Stimulated activated CD8-positive, alpha-beta memory T cell treated with anti-CD3 and anti-CD28 coated beads, Interleukin-2, amount 100 ng/mL, for 1 hour (primary cell): ENCODE measurements at places on chromosomes 11 and 22.

- no peak for DNase-seq
Observed at GRCh38 chr11:2940147-2940920, 11.1 kb upstream of the PHLDA2 start.

GRCh38 chr11:13101644-13102512 lies 92.8 kb downstream of the RASSF10 start:
- DNase-seq = no peak

DNA sequence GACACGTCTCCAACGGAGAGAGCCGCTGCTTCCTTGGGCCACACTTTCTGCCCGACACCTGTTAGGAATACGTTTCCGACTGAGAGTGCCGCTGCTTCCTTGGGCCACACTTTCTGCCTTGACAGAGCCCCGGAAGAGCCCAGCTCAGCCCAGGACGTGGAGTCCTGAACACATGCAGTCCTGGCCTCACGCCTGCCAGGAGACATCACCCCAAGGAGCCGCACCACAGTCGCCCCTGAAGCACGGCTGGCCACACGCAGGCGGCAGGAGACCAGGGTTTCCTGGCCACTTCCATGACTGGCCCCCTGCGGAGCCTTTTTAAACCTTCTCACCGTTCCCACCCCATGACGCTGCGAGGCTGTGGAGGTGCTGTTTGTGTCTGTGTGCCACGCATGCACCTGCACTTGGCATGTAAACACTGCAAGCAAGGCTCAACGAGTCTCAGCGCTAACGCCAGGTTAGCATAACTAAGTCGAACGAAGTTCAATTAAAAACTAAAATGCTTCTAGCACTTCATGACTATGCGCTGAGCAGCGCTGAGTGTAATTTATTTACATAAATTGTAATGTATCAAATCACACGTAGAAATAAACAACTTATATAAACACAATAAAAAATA lies 8.8 kb downstream of the TOLLIP start:
- DNase-seq = no peak

DNA sequence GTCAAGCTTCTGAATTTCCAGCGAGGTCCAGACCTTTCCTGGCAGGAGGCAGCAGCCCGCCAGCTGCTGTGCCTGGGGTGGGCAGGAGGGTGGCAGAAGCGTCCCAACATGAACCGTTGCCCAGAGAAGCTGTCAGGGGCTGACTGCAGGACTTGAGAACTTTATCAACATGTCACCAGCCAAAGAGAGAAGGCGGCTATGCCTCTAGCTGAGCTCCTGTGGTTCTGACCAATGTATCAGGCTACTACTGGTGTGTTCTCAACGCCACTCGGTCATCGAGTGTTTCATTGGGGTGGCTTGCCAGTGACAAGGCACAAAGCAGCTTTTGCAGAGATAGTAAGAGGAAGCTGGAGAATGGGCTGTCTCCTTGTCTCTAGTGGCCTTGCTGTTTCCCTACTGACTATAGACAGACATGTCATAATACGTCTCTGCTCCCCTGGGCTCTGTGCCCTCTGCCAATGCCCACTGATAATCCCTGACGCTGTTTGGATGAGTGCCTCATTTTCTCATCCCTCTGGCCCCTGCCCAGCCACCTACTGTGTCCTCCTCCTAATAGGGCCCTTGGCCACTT lies 17.6 kb upstream of the ASCC2 start:
- DNase-seq = no peak

- DNase-seq = no peak
Observed at GRCh38 chr11:83092488-83093384, 21.0 kb upstream of the RAB30 start.

DNA sequence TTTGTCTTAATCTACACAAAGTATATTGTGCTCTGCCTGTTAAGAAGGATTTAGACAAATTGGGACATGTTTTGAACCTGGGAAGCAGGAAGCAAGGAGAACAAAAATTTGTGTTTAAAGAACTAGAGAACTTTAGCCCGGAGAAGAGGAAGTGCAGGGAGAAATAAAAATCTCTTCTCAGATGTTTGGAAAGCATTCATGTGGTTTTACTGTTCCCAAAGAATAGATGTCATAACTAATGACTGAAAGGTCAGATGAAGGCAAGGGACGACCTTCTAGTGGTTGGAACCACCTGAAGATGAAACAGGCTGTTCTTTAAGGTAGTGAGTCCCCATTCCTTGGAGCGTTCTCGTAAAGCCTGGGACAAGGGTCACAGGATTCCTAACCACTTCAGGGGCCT lies 38.3 kb downstream of the IRAG1 start:
- DNase-seq = no peak

DNA sequence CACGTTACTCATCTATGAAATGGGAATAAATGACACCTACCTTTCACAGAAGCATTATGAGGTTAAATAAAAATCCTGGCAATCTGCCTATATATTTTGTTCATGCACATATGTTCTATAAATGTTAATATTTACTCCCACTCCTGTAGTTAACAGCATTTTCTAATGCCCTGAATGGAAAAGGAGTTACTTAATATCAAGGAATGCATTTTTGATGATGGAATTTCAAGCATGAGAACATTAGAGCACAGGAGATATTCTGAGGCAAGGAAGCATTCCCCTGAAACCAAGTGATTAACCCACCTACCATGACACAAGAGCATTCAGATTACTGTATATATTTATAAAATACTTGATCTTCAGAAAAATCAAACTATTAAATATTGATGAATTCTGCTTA lies 102.1 kb downstream of the ARHGAP32 start:
- no peak for DNase-seq

DNA sequence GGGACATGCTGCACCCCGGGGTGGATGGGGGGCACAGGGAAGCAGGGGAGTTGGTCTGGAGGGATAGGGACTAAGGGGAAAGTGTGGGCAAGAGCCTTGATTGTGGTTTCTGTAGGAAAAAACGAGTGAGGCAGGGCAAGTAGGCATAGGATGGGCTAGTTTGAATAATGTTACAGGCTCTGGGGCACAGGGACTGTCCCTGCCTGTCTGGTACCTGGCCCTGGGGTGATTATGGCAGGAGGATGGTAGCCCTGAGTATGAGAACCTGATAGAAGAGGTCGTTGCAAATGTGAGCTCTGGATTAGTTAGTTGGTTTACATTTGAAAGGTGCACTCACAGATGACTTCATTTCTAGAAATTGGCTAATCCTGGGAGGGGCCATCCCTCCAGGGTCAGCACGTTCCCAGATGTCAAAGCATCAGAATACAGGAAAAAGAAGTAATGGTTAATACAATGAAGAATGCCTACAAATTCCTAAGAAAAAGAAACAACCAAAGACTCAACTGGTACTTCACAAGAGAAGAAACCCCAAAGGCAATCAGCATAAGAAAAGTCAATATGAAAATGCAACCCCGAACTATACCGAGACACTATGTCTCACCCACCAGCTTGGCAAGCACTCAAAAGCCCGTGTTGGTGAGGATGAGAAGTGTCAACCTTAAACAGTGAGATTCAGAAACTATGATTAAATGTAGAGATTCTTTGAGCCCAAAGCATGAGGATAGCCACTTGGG lies 11.3 kb upstream of the SMIM38 start:
- DNase-seq = no peak

GRCh38 chr11:75147191-75147874 lies 3.6 kb upstream of the SLCO2B1 start:
- DNase-seq = no peak

- no peak for DNase-seq
Observed at GRCh38 chr11:78577495-78577894, 2.8 kb upstream of the NARS2 start.

DNA sequence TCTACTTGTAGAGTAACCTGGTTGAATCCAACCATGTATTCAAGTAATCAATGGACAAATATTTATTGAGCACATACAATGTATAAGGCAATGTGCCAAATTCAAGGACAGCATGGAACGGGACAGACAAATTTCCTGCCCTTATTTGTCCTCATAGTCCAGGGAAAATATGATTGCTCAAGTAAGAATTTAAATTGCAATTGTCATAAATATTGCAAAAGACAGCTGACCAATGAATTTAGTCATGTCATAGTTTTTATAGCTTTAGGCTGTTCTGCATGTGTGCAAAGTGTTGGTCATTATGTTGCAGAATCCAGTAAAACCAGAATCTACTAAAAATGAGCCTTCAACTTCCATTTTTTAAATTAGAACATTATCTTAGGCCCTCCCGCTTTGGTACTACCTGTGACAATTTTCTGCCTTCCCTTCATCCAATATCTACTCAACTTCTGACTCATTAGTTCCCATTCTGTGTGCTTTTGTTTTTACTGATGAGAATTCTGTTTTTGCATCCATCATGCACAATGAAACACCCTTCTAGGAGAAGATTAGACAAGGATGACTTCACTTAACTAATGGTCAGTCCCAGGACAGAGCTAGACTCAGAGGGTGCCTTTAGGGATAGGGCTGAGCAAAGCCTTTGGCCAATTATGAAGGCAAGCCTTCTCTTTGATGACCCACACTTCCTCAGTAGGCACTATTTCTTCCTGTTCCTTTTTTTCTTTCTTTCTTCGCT lies 45.8 kb upstream of the FIBIN start:
- no peak for DNase-seq

DNA sequence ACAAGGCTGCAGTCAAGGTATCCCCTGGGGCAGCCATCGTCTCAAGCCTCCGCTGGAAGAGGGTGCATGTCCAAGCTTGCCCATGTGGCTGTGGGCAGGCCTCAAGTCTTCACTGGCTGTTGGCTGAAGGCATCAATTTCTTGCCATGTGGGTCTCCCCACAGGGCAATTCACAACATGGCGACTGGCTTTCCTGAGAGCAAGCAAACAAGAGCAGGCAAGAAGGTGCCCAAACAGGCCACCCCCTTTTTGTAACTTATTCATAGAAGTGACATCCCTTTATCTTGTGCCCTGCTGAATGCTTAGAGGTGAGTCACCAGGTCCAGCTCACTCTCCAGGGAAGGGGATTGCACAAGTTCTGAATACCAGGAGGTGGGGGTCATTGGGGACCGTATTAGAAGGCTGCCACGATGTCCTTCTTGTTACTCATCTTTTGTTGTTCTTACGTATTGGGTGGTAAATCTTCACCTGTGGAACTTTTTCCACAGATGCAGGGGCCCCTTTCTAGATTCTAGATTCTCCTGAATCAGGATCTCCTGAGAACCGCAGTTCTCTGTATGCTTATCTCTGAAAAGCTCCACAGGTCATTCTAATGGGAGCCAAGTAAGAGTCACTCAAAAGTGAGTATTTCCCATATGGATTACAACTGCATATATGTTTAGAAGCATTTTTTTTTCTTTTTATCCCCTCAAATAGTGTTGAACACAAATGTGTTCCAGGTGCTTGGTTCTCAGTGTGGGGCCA lies 44.2 kb upstream of the MICAL2 start:
- DNase-seq = no peak

DNA sequence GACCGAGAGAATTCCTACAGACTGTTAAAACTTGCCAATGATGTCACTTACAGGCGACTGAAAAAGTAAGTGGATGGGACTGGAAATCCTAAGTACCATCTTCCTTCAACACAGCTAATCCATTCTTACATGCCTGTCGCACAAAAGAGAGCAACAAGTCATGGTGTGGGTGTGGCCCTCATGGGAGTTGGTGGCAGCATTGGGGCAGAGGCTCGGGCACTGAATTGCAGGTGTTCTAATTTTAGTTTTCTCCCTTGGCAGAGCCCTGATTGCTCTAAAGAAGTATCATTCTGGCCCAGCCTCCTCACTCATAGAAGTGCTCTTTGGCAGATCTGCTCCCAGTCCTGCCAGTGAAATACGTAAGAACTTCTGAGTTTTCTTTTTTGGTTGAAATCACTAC lies 4.6 kb downstream of the IGHMBP2 start:
- no peak for DNase-seq

- DNase-seq = no peak
Observed at GRCh38 chr22:33747576-33748180, 172.6 kb downstream of the LARGE1 start.

- DNase-seq = no peak
Observed at GRCh38 chr22:44363980-44364750, 51.4 kb upstream of the SHISAL1 start.

DNA sequence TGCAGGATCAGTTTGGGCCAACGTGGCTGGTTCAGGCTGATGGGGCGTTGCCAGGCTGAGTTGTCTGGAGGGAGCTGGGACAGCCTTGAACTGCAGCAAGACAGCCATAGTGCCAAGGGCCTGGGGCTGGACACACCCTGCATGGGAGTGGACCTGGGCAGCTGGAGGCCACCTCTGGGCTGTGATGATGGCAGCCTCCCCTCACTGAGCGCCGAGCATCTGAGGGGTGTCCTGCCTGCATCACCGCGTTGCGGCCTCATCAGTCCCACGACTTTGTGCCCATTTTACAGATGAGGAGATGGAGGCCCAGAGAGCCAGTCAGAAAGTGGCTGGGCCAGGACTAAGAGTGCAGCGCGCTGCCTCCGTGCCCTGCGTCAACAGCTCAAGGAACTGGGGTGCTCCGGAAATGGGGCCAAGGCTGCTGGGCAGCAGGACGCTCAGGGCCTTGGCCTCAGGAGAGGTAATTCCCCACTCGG lies 590 bp upstream of the TSPO start:
- DNase-seq = no peak

- DNase-seq = no peak
Observed at GRCh38 chr11:117857734-117858414, 18.6 kb downstream of the FXYD6 start.

GRCh38 chr11:69212798-69213110 lies 57.0 kb downstream of the SMIM38 start:
- no peak for DNase-seq

DNA sequence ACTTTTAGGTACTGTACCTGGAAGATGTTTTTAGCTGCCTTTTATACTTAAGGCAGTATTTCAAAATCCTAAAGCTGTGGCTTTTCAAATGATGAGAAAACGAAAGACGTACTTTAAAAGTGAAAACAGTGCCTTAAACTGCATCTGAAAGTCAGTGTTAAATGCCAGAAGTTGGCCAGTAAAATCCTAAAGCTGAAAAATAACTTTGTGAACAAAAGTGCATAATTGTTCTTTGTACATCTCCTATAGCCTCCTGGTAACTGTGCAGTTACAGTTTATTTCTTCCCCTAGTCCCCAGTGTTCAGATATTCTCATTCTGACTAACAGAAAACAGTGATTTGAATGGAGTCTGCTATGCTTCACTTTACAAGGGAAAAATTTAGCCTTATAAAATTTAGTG lies 6.8 kb downstream of the EED start:
- DNase-seq = no peak

- no peak for DNase-seq
Observed at GRCh38 chr22:30701872-30702271, 7.2 kb downstream of the OSBP2 start.

- no peak for DNase-seq
Observed at GRCh38 chr22:40567106-40567505, 69.4 kb downstream of the MRTFA start.

- no peak for DNase-seq
Observed at GRCh38 chr11:134999590-134999989, 587.5 kb upstream of the B3GAT1 start.

DNA sequence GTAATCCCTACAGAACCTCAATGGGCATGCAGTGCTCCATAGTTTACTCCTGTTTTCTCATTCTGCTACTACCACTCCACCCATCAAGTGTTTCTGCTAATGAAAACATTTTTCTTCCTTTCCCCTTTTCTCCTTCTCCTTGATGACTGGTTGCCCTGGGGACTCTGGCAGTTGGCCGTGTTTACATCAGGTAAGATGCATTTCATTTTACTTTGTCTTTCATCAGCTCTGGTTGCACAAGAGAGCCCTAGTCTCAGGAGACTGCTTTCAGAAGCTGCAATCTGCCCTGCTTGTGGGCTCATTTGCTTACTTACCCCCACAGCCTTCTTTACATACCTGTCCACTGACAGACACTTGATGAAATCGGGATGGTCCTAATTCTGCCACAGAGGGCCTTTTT lies 19.6 kb upstream of the LIMK2 start:
- DNase-seq = no peak

GRCh38 chr22:48628891-48629543 lies 1198.7 kb downstream of the BRD1 start:
- no peak for DNase-seq
